GM12878 (cell line): ENCODE measurements at places on chromosomes 4 and X. TPM values are rescaled to one million over a fixed set of nuclear protein-coding genes. Genes with fewer than 3 reads are reported as not detected.

GRCh38 chr4:30825008-30825770, 105.0 kb downstream of the PCDH7 start:
- DNase-seq: no peak

The NKX6-1 gene
- polyA plus RNA-seq: not detected in 2 replicates

The PCDH19 gene
- polyA plus RNA-seq: not detected in 2 replicates

DNA sequence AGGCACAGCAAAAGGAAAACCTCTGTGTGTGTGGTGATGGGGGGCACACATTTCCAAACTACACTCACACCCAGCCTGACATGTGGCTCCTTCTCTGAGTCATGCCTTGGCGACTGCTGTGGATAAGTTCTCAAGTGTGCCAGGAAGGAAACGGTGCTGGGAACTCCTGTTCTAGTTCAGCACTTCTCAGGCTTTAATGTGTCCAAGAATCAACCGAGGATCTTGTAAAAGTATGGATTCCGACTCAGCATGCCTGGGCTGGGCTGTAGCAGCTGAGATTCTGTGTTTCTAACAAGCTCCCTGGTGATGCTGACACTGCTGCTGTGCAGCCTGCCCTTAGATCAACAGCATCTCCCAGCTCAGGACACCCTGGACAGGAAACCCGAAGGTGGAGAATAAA, 20.2 kb downstream of the CLNK start:
- DNase-seq: no peak

GRCh38 chr4:159673221-159673620, 570.3 kb downstream of the RAPGEF2 start:
- DNase-seq: no peak

DNA sequence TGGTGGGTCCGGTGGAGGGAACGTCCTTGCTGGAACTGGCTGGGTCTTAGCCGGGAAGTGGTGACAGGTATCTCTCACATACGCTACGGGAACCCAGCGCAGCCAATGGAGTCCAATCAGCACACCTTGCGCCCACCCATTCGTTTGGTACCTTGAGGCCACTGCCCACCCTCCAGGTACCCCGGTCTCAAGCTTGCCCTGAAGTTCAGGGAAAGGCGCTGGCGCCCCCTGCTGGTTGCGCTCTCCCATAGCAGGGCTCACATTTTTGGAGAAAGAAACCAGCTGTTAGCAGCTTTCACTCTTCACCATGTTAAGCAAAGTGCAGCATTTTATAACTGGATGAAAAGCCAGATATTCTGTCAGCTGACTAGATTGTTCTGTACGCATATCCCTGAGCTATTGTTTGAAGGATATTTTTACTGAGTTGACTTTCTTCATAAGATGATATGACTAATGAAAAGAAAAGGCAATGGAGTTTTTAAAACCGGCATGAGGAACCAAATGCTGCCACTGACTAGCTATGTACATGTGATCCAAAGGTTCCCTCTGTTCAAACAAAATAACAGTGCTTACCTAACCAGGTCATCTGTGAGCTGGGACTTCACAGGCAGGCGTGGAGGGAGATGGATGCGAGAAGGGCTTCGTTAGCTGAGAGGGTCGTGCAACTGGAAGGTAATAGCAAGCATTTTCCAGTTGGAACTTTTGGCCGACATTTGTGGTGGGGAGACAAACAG, 43.7 kb downstream of the OTOP1 start:
- no peak for DNase-seq

GRCh38 chr4:41835321-41835995, 86.9 kb upstream of the PHOX2B start:
- DNase-seq: no peak

The DMP1 gene
- polyA plus RNA-seq: not detected in 2 replicates

GRCh38 chr4:67861513-67861912, 22.3 kb downstream of the TMPRSS11D start:
- DNase-seq: no peak

DNA sequence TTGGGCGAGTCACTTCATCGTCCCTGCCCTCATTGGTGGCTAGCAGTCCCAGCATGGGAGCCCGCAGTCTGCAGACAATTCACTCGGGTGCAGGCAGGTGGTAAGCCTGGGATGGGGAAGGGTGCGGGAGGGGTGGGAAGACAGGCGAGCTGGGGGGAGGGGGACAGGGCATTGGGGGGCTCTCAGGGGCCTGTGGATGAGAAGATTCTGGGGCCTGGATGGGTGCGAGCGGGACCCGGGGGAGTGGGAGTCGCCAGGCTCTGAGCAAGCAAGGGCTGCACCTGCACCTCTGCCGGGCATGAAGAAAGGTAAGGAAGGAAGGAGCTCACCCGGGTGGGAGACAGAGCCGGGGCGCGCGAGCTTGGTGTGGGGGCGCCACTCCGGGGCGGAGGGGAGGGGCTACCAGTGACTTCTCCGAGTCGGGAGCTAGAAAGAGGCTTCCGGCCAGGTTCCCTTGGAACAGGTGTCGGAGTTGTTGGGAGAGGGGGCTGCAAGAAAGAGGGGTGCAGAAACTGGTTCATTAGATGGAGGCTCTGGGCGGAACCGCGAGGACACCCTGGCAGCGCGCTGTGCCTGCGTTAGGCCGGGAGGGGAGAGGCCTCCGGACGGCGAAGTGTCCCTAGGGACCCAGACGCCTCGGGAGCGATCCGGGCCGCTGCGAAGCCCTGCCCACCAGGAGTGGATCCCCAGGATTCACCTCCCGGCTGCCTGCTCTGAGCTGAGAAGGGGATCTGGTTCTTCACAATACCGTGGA, 103.4 kb upstream of the PDLIM3 start:
- DNase-seq: no peak

DNA sequence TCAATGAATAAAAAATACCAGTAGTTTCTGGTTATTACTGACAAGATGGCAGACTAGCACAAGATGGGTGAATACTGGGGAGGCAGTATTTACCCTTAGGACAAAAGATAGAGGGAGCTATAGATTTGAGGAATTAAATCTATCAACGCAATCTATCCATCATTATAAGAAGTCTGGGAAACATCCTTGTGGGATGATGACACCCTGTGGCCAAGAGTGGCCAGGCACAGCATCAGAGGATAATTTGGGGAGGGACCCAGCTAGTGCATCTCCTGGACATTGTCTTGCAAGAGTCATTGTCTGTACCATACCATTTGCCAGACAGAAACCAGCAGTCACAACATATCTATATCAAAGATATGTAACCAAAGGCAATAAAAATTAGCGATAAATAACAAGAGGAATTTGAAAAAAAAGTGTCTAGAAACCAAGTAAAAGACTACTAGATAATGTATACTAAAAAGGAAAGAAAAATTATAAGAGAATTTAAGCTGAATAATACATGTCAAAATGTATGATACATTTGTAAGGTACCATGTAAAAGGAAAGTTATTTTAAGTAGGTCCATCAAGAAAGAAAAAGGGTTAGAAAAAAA, 22.9 kb downstream of the KCTD8 start:
- DNase-seq: no peak

DNA sequence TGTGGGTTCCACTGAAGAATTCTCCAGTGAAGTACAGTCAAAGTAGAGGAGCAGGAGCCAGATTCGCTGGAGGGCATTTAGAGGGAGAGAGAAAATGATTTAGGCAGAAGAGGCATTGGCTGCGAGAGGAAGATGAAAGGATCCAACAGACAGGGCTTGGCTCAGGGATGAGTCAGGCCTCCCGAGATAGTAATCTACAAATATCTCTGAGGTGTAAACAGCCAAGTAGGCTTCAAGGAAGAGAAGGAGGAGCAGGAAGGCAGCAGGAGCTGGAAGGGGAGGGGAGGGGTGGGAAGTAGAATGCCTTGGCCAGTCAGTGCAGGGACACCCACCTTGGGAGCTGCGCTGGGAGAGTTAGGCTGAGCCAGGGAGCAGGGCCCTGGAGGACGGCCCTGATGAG, 55.5 kb downstream of the PJA1 start:
- no peak for DNase-seq

The TCEAL6 gene
- not detected in 2 replicates for polyA plus RNA-seq

DNA sequence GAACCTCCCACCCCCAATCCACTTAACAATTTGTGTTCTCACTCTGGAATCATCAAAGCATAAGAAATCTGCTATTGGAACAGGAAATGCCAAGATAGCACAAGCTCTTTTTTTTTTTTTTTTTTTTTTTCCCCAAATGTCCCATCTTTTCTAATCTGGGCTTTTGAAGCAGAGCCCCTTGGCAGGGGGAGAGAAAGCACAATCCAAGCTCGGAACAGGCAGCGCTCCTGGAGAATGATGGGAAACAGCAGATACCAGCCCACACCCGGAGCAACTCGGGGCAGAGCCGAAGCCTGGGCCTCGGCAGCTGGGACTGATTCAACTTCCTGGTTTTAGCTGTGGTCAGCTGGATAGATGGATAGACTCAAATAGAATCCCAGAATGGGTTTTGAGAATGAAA, 235.1 kb downstream of the QDPR start:
- no peak for DNase-seq

DNA sequence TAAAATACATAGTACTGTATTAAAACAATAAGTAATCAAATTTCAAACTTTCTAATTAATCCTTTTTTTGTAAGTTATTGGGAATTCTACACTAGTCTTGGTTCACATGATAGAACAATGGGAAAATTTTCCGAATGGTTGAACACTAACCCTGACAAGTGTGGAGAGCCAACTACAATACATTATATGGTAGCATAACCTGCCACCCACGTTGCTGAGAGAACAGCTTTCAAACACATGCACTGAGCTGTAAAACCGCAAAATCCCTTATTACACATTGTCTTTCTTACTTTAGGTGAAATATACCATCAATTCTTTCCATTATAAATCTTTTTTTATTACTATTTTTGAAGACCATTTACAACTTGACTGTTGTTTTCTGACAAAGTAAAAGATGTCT, 54.7 kb downstream of the ANAPC10 start:
- no peak for DNase-seq

DNA sequence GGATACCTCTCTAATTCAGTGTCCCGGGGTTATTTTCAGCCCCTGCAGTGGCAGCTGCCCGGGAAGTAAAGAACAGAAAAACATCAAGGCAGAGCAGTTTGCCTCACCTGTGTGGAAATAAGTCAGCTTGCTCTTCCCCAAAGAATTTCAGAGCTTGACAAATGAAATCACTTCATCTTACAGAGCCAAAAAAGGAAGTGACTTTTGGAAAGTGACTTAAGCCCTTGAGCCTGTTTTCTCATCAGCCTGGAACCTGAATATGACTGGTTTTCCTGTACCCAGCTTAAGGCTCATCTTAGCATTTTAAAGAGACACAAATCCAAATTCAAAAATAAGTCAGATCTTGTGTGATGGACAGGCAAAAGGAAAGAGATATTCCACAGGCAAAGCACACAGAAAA, 211.6 kb downstream of the RCHY1 start:
- no peak for DNase-seq

DNA sequence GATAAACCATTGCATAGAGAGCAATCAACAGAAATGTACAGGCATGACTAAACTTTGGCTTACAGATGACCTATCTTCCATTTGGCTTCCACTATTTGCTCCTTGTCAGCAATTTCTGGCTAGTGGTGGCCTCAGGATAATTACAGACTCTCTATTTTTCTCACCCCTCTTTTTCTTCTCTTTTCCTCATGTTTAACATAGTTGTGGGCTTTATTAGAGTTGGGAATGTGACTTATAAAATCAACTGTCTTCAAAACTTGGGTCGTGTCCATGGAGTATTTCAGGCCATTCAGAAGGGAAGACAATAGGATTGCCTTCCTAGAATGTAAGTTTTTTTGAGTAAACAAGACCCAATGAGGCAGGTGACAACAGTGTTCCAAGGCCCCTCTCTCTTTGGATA, 236.2 kb downstream of the FRAS1 start:
- DNase-seq: no peak

DNA sequence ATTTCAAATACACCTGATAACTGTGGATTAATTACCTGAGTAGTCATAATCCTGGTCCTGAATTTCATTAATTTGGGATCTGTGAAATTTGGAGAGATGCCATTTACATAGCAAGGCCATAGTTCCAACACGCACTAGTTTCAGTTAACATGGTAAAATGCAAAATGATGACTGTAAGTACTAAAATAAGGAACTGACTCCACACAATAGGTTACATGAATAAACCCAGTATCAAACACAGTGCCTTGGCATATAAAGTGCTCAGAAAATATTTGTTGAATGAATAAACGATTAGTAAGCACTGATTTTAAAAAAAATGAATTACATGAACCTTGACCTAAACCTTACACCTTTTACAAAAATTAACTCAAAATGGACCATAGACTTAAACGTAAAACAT, 9.0 kb downstream of the FBXO8 start:
- DNase-seq: no peak

The NR0B1 gene
- polyA plus RNA-seq: not detected in 2 replicates

GRCh38 chr4:107725281-107725859, 5.3 kb upstream of the PAPSS1 start:
- no peak for DNase-seq

- no peak for DNase-seq
These were observed 53.8 kb downstream of the CXCL1 start for GRCh38 chr4:73922766-73923630.

- DNase-seq: no peak
These were observed 66.9 kb upstream of the WDR1 start for GRCh38 chr4:10183462-10183861.

GRCh38 chr4:155762334-155762733, 3.5 kb downstream of the GUCY1B1 start:
- DNase-seq: no peak

The CT83 gene
- not detected in 2 replicates for polyA plus RNA-seq
